AG04450 (cell line): ENCODE measurements at places on chromosomes 3 and 15. TPM values are rescaled to one million over a fixed set of nuclear protein-coding genes. Genes with fewer than 3 reads are reported as not detected.

BCHE gene
- 2.4 and 3.1 TPM in 2 replicates for polyA plus RNA-seq

GABRB3 gene
- polyA plus RNA-seq = 0.27 and 0.63 TPM in 2 replicates

ITIH1 gene
- polyA plus RNA-seq = not detected in 2 replicates

RTP4 gene
- polyA plus RNA-seq = 0.05 and 0.11 TPM in 2 replicates

WDR93 gene
- 0.05 TPM in 2 replicates for polyA plus RNA-seq

PLA2G4E gene
- not detected in 2 replicates for polyA plus RNA-seq

WNT7A gene
- not detected in 2 replicates for polyA plus RNA-seq
